ENCODE measurements at places on chromosomes 11 and 22. TPM values are rescaled to one million over a fixed set of nuclear protein-coding genes. Genes with fewer than 3 reads are reported as not detected.

Gene IL18BP
- 8.3 TPM for polyA plus RNA-seq

Gene UBQLNL
- 0.14 TPM for polyA plus RNA-seq

Gene KRTAP5-2
- not detected for polyA plus RNA-seq

Gene TESMIN
- polyA plus RNA-seq, result 1.9 TPM

Gene SLN
- polyA plus RNA-seq, result not detected

Gene MISFA
- not detected for polyA plus RNA-seq

- no peak for DNase-seq
Observed at GRCh38 chr11:78061088-78061920, 2.4 kb upstream of the THRSP start.

GRCh38 chr11:111361874-111362273 lies 17.2 kb downstream of the POU2AF1 start:
- no peak for DNase-seq

DNA sequence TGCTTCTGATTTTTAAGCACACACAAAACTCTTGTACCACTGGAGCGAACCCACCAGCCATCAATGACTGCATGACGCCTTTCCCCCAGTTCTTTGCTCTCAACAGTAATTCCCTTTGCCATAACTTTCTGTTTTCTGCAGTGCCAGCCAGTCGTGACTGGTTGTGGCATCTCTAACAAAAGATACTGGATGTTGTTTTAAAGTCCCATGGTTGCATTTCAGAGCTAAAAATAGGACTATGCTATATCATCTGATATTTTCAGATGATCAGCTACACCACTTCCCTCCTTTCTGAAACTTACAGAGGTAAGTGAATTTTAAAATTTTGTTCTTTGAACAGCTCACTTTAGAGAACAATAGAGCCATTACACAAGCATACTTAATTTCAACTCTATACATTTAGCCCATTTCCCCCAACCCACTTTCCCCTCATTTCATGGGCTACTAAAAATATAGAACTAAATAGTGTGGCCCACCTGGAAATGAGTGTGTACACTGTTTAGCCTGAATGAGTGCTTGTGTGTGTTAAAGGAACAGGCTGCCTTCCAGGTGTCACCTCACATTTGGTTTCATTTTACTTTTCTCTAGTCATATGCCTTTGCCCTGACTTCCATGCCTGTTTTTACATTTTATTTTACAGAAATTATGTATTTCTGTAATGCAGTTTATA lies 136.9 kb upstream of the ZC3H12C start:
- DNase-seq, result no peak

All from CD14-positive monocyte (primary cell).